ENCODE measurements at places on chromosomes 3 and 15.

DNA sequence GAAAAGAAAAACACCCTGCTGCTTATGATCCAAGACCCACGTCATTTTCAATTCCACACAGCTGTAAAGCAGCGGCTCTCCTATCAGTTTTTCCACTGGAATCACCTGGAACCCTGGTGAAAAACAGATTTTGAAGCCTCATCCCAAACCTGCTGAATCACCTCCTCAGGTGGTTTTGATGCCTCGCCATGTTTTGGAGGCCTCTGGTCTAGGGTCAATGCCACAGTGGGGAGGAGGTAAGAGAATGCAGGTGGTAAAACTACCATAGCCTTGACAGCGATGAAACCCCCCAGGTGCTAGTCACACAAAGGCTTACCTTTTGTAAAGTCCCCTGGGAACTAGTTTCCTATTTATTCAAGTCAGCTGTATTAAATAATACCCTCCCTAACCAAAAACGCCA, 24.8 kb downstream of the MYO1E start:
- no peak for DNase-seq

- no peak for DNase-seq
Observed at GRCh38 chr3:43104660-43105595, 951 bp downstream of the POMGNT2 start.

GRCh38 chr3:46848271-46849044, 14.8 kb downstream of the MYL3 start:
- DNase-seq = no peak

DNA sequence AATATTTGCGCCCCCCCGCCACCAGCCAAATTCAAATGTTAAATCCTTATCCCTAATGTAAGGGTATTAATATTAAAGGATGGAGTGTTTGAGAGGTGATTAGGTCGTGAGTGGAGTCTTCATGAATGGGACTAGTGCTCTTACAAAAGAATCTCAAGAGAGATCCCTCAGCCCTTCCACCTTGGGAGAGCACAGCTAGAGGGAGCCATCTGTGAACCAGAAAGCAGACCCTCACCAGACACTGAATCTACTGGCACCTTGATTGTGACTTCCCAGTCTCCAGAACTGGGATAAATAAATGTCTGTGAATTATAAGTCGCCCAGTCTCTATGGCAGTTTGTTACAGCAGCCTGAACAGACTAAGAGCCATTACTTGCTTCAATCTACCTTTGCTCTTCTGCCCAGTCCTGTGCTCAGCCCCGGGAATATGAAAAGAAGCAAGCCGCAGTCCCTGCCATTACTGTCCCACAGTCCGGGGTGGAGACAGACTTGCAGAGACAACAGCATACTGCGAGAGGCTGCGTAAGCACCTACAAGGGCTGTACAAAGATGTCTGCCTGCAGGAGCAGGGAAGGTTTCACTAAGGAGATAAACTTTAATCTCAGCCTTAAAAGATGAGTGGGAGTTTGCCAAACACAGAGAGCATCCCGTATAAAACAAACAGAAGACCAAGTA, 110.7 kb upstream of the TMCO5A start:
- no peak for DNase-seq

GRCh38 chr3:160133757-160134156, 91.5 kb upstream of the C3orf80 start:
- DNase-seq = no peak

DNA sequence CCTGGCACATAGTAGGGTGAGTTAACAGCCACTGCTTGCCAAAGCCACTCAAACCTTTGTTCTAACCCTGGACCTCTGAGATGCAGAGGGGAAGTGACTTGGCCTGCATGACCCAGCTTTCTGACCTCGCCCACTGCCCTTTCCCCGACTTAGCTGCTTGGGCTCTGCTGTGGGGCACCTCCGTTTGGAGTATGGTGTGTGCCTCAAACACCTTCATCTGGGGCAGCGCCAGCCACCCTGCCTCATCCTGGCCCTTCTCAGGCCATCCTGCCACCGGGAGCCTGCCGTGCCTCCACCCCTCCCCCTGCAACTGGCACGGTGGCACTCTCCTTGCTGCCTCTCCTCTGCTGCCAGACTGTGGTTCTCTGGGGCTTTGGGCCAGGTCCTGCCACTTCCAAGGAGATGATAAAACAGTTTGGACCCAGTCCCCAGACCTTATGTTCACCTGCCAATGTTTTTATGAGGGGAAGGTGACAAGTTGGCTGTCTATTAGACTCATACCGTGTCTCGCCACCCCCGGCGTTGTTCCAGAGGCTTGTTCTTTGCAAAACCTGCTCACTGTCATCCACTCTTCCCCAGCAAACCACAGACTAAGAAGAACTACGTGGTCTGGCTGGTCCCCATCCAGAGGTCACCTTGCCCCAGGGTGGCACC, 32.2 kb downstream of the SLC6A6 start:
- no peak for DNase-seq

DNA sequence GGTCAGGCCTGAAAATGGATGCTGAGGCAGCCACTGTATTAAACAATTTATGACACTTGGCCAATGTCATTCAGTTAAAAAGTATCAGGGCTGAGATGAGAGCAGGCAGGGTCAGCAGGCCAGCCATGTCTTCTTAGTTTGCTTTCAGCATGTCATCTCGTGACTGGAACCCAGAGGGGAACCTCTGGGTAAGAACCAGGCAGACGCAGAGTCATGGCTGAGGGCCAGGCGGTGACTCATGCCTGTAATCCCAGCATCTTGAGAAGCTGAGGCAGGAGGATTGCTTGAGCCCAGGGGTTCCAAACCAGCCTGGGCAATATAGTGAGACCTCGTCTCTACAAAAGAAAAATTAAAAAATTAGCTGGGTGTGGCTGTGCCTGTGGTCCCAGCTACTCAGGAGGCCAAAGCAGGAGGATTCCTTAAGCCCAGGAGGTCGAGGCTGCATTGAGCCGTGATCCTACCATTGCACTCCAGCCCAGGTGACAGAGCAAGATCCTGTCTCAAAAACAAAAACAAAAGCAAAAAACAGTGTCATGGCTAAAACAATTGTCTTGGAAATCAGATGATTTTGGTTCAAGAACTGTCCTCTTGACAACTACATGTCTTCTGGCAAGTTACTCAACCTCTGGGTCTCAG, 11.7 kb downstream of the BCL2L10 start:
- DNase-seq = no peak

DNA sequence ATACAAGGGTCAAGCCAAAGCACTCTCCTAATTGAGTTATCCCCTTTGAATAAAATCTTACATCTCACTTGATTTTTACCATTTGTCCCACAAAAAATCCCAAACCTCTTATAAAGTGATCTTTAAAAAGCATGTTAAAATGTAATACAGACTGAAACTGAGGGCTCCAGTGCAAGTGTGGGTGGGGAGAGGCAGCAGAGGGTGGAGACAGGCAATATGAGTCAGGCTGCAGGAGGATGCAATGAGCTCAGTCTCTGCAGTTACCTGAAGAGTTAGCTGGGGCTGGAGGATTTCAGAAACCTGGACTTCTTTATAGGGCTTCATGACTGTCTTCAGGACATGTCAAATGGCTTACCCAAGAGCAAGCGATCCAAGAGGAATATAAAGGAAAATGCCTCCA, 14.2 kb upstream of the COLQ start:
- DNase-seq = no peak

DNA sequence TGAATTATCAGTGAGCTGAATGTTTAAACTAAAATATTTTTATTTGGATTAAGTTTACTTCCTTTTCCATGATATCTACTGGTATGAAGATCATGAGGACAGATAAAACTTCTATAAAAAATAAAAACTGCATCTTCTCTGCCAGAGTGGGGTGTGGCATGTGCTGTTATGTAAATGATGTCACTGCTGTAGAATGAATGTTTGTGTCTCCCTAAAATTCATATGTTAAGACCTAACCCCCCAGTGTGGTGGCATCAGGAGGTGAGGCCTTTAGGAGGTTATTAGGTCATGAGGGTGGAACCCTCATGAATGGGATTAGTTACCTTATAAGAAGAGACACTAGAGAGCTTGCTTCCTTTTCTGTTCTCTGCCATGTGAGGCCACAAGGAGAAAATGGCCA, 178.7 kb upstream of the DPH6 start:
- DNase-seq = no peak

GRCh38 chr3:185786956-185787877, 37.6 kb downstream of the IGF2BP2 start:
- DNase-seq = no peak

DNA sequence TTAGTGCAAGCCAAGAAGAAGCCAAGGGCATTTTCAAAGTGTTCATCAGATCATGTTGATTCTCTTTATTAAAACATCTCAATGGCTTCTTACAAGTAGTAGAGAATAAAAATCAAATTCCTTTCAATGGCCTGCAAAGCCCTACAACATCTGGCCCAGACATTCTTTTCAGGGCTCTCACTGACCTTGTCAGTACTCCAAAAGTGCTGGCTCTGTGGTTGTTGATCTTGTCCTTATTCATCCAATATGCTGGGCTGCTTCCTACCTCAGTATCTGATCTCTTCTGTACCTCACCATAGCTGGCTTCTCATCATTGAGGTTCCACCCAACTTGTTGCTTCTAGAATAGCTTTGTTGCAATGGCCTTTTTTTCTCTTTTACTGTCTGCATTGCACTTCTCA, 74.0 kb upstream of the SAMMSON start:
- no peak for DNase-seq

GRCh38 chr3:79953591-79954101, 185.8 kb upstream of the ROBO1 start:
- DNase-seq = no peak

GRCh38 chr15:89203705-89204273, 17.6 kb downstream of the RLBP1 start:
- DNase-seq = no peak

GRCh38 chr15:70236341-70237086, 138.8 kb upstream of the TLE3 start:
- DNase-seq = no peak

DNA sequence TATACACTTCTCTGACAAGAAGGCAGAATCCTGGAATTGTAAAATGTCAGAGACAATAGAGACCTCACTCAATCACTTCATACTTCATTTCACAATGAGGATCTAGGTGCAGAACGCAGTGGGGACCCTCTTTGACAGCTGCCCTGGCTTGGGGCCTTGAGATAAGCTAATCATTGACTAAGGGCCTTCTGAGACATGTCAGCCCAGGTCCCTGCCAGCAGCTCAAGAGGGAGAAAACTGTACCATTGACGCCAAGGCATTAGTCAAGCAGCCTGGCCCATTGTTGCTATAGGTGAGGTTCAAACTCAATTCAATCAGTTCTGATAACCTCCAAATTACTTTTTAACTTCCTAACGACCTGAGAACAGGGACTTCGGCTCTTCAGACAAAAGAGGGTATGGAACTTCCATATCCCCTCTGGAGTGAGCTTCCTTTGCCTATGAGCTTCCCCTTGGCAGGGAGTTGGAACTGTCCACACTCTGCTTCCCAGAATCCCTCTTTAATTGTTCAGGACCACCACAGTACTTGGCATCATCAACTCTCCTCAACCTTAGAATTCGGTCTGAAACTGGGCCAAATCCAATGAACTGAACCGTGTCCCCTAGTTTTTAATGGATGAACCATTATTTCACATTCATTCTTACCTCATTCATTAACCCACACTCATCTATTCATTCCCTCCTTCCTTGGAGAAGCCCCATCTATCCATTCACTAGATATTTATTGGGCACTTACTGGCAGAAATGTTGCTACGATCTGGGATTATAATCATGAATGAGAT, 1.5 kb upstream of the CYP8B1 start:
- no peak for DNase-seq

- DNase-seq = no peak
Observed at GRCh38 chr3:150875548-150875947, 29.7 kb downstream of the MINDY4B start.

DNA sequence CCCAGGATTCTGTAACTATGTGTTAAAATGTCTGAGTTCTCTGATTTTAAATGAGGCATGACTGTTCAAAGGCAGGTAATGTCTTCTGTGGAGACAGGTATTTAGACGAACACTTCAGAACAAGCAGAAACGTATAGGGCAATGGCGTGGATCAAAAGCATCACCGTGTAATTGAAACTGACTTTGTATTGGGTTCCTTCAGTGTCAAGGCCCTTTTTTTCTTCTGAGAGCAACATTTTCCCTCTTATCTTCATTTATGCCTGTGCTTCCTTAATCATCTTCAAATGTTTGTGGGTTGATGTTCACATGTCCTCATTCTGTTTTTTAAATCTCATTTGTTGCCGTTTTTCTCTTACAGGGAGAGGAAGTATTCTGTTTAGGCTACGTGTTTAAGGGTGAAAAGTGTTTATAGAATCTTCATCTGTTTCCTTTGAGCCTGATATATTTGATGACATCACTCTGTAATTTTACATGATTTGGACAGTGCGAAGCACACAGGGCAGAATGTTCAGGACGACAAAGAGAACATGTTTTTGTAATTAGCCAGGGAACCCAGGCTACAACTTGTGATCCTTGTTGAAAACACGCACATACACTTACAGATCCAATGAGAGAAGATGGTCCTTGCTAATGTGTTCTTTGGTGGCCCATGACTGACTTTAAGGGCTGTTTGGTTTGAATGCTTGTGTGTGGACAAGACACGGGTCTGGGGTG, 196.0 kb downstream of the LRTM1 start:
- DNase-seq = no peak

DNA sequence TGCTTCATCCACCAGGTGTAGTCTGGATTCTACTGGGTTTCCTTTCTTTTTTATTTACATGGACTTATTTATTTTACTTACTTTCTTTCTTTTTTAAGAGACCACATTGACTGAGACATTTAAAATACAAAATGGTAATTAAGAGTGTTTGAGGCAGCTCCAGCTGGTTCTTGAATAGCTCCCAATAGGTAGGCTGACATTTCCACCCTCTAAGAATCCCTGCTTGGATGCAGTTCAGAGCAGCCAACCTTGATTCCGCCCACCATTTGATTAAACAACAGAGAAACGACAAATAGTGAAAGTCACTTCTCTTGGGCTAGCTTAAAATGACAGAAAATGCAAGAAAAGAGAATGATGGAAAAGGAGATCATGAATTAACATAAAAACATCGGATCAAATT, 270.5 kb downstream of the TUSC7 start:
- no peak for DNase-seq

DNA sequence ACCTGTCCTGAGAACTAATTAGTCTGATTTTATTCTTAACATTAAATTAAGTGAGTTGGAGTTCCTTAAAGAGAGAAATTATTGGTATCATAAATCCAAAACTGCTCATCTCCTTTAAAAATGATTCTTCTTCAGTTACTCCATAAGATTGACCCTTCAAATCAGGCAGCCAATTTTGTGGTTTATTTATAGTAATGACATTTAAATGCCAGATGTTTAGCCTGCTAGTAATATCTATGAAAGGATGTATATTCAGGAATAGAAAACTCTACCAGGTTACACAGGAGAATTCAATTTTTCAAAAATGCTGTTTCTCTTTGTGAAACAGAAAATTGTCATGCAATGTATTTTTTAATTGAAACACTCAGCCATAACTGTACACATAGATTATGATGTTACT, 457.8 kb upstream of the ROBO2 start:
- no peak for DNase-seq

DNA sequence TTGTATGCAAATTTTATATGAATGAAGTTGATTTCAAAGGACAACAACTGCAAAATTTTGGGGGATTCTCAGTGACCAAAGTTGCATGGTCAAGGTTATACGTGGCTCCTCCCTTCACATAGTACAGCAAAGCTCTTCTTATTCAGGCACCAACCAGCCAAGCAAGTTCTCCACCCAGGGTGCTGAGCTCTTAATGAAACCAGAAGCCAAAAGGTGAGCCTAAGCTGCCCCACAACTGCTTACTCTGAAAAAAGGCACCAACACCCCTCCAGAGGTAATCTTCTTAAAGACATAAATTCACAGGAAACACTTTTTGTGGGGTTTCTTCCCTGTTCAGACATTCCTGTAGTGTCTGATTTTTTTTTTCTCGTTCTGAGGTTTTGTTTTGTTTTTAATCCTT, 106.1 kb upstream of the GMNC start:
- DNase-seq = no peak

GRCh38 chr3:38257583-38257982, 8.0 kb upstream of the SLC22A13 start:
- DNase-seq = no peak
